SHP77 treated with DMSO at 0.1 percent for 48 hours (cell line): ENCODE measurements at places on chromosomes 1 and 21.

- DNase-seq: no peak
These were observed 486 bp downstream of the NIPAL3 start for GRCh38 chr1:24415910-24416665.

GRCh38 chr1:191695865-191696264 is 462.4 kb upstream of the RGS18 start:
- DNase-seq: no peak

- DNase-seq: no peak
These were observed 70.7 kb downstream of the PGM1 start for GRCh38 chr1:63663873-63664272.

DNA sequence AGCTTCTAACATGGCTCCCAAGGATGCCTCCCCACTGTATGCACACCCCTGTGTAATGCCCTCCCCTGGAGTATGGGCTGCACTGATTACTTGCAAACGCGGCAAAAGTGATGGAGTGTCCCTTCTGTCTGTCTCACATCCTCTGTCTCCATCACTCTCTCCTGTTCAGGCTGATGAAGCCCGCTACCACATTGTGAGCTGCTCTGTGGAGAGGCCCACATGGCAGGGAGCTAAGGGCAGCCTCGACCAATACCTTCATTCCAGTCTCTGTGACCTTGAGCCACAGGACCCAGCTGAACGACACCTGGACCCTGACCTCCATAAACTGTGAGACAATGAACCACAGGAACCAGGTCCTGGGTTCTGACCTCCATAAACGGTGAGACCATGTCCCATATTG is 154.1 kb upstream of the ETV3 start:
- no peak for DNase-seq

DNA sequence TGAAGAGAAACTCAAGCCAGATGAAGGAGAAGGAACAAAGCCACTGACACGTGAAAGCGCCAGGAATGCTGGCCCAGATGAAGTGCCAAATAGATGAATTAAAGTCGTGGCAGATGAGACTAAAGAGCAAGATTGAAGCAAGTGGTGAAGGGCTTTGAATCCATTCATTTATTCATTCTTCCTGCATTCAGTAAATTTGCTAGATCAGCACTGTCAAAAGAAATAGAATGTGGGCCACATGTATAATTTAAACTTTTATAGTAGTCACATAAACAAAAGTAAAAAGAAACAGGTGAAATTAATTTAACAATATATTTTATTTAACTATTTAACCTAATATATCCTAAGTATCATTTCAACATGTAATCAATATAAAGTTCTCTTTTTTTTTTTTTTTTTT is 135.6 kb downstream of the ZZZ3 start:
- DNase-seq: no peak

DNA sequence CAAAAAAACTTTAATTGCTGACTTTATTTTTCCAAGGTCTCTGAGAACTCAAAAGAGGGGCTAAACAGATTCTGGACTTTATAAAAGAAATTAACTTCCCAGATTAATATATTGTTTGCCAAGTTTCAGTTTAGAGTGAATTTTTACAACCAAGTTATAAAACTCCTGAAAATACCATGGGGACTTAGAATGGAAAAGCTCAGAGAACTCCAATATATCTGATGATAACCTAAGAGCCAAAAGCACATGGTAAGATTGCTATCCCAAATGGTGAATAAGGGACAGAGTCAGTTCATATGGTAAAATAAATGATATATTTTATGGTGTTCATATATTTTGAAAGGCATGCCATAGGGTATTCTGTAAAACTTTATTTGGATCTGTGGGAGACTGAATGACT is 470.9 kb downstream of the TTLL7 start:
- no peak for DNase-seq

DNA sequence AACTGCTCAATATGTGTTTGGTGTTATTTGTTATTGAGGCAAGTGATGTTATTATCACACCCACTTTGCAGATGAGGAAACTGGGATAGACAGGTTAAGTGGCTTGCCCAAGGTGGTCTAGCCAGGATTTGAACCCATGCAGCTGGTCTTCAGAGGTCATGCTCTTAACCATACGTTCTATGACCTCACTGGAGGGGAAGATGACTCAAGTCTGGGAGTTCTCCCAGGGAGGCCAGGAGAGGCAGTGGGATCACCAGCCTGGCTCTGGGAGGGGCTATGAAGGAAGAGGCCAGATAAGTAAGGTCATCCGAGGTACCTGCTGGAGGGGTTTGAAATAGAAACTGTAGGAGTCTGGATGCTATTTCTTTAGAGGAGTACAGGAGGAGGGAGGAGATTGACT is 95.3 kb downstream of the NAV1 start:
- DNase-seq: no peak
